ENCODE measurements at places on chromosomes 11 and 22.

DNA sequence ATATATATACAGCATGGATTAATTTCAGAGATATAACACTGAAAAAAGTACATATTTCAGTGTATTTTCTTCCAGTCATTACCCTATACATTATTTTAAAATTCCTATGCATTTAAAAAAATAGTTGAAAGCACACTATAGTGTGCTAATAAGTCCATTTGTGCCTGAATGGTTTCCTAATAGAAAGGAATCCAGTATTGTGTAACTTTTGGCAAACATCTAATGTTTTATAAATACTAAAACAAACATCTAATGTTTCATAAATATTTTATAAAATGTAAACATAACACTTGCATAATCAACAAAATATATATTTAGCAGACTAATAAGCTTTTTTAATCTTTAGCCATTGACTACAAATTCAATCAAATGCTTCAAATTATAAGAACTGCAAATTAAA lies 126.6 kb upstream of the FIBIN start:
- DNase-seq: no peak

GRCh38 chr11:19816817-19817216 lies 104.2 kb downstream of the NAV2 start:
- peak; percentile 29 for DNase-seq

DNA sequence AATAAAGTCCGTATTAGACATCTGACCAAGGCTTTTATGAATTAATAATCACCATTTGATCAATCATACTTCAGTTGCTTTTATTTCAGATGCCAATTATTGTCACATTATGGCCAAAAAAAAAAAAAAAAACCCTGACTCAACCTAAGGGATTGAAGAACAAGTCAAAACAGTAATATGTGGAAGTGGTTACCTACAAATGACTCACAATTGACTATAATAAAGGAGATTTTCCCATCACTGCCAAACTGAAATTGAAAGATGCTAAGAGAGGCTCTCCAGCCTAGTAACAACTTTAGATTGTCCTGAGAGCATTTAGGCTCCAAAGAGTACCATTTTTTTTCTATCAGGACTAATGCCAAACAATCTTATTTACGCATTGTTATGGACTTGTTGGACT lies 35.2 kb downstream of the SOX6 start:
- no peak for DNase-seq

DNA sequence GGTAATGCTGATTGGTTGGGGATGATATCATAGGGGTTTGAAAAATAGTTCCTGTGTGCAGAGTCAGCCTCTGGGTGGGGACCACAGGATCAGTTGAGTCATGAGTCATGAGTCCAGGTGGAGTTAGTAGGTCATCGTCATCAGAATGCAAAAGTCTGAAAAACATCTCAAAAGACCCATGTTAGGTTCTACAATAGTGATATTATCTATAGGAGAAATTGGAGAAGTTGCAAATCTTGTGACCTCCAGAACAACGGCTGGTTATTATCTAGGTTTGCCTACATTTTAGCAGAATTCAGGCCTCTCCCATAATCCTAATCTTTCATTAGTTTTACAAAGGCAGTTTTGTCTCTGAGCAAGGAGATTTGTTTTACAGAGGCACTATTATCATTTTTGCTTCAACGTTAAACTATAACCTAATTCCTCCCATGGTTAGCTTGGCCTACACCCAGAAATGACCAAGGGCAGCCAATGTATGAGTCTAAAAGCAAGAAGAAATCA lies 38.9 kb downstream of the MS4A2 start:
- no peak for DNase-seq

- no peak for DNase-seq
Measured at GRCh38 chr11:24900960-24901549, 404.2 kb downstream of the LUZP2 start.

GRCh38 chr11:47607380-47607779 lies 13.2 kb upstream of the C1QTNF4 start:
- DNase-seq: peak; percentile 42

DNA sequence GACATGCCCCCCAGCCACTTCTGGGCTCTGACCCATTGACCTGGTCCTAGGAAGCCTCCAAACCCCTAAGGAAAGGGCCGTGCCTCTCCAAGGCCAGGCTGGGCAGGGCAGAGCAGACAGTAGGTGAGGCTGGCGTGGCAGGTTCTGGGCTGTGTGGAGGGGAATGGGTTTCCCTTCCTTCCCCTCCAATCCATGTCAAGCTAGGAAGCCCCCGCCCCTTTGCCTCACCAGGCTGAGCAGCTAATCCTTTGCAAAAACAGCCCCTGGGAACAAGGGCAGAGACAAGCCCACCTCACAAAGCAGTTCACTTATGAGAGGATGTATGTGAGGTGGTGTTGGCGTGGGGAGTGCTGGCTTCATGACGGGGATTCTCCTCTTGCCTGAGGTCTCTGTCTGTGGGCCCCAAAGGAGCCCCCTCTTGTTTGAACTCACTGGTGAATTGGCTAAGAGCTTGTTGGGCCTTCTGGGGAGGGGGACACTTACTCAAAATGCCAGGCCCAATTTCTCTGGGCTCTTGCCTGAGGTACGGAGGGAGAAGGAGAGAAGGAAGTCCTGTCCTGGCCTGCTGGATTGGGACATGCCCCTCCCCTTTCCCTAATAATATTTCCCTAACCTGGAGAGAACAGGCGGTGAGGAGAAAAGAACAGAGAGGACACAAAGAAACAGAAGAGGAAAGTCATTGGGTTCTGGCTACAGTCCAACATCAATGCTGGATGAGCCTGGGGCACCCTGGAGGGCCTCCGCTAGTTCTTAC lies 1.6 kb upstream of the TRIM29 start:
- DNase-seq: no peak

DNA sequence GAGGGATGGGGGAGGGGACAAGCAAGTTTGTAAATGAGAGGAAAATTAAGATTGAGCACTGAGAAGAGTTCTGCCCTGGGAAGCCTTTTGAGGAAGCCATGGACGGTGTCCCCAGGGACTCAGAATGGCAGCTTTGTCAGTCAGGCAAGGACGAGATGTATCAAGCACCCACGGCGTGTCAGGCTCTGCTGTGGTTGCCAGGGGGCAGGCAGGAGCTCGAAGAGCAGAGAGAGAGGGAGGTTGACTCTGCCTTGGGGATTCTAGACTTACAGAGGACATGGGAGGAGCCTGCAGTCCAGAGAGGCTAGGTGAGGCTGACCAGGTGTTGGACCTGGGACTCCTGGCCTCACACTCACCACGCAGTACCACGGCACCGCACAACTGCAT lies 29.1 kb upstream of the SYT7 start:
- DNase-seq: peak; percentile 46

GRCh38 chr22:36131907-36132306 lies 28.6 kb downstream of the APOL3 start:
- no peak for DNase-seq

- DNase-seq: no peak
Measured at GRCh38 chr11:102208835-102209234, 98.6 kb downstream of the YAP1 start.

GRCh38 chr22:44697423-44698141 lies 4.4 kb upstream of the PRR5 start:
- no peak for DNase-seq

DNA sequence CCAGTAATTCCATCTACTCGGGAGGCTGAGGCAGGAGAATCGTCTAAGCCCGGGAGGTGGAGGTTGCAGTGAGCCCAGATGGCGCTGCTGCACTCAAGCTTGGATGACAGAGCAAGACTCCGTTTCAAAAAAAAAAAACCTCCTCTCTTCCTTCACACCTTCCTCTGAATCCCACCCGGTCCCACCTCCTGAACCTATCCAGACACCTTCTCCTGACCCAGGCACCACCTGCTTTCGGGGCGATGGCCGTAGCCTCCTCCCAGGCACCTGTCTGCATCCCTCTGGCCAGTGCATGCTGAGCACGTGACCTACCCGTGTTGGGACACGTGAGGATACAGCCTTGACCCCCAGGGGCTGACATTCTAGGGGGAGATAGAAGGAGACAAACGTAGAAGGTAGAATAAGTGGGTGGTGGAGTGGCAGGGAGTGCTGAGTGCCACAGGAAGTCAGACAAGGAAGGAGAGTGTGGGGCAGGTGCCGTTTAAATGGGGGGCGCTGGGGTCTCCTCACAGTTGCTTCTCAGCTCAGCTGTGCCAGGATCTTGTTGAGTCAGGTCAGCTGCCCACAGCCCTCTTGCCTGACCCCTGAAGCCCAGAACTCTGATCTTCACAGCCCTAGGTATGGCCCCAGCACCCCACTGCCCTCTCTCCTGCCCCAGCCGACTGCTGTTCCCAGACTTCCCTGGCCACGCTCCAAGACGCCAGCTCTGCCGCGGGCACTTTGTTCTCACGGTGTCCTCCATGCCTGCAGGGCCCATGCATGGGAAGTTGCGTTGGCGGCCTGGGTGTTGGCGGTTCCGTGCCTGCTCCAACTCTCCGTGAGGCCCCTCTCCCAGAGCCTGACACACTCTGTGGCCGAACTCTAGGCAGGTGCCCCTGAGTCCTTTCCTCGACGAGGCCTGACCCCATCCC lies 1.2 kb upstream of the MIOX start:
- DNase-seq: no peak

GRCh38 chr11:13775471-13775870 lies 107.0 kb downstream of the FAR1 start:
- no peak for DNase-seq

GRCh38 chr11:61266602-61267001 lies 25.6 kb downstream of the PGA5 start:
- no peak for DNase-seq

DNA sequence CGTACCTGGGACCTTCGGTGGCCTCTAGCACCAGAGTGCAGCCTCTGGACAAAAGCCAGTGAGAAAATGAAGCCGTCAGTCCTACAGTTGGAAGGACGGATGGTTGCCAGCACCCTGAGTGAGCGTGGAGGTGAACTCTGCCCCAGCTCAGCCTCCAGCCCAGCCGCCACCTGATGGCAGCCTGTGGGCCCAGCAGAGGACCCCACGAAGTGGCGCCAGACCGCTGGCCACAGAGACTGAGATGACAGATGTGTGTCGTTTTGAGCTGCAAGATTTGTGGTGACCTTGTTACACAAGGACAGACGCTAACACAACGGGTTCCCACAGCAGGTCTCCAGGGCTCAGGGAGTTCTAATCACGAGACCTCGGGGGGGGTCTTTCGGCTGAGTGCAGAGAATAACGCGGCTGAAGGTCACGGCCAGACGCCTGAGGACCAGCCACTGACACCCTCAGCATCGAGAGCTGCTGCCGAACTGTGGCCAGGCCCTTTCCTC lies 75.0 kb downstream of the BRD1 start:
- DNase-seq: no peak

GRCh38 chr22:47293368-47294221 lies 531.1 kb downstream of the TBC1D22A start:
- DNase-seq: no peak

DNA sequence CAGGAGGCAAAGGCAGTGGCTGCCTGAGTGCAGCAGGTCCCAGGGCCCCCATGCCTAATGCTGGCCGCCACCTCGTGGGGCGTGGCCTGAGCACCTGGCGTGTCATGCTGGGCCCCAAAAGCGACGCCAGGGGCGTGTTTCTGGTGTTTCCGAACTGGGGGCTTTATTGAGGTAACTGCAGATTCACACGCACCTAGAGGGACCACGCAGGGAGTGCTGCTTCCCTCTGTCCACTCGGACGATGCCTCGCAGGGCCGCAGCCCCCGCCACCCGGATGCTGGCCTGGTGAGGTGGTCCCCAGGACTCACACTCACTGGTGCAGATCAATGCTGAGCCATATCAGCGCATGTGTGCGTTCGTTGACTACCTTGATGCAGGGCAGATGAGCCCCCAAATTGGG lies 736.2 kb downstream of the BRD1 start:
- no peak for DNase-seq

DNA sequence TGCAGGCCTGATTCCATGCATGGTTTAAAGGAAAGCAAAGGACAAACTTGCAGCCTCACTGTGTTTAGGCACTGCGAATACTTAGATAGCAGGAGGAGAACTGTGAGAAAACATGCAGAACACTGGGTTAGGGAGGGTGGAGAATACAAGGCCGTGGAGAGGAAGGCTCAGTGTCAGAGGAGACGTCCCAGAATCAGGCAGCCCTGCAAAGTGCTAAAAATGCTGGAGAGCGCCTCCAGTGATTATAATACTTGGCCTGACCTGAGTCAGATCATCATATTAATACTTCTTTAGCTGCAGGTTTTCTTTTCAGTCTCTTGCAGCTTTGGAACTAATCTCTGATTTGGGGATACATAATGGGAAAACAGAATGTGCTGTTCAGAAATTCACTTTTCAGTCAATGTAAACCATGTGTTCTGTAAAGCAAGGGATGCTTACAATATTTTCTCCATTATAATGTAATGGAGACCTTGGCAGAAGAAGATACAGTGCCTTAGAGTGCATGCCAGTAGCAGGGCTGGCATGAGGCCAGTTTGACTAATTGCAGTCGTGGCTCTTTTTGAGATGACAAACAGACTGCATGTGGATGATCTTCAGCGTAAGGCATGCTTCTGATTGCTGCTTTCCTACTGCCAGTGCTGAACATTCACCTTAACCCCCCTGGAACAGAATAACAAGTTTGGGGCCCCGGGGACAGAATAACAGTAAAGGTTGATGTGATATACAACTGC lies 16.8 kb downstream of the EXT2 start:
- DNase-seq: no peak

- DNase-seq: no peak
Measured at GRCh38 chr11:95469258-95469657, 238.3 kb upstream of the SESN3 start.

- no peak for DNase-seq
Measured at GRCh38 chr11:70868341-70868885, 384.0 kb downstream of the SHANK2 start.

DNA sequence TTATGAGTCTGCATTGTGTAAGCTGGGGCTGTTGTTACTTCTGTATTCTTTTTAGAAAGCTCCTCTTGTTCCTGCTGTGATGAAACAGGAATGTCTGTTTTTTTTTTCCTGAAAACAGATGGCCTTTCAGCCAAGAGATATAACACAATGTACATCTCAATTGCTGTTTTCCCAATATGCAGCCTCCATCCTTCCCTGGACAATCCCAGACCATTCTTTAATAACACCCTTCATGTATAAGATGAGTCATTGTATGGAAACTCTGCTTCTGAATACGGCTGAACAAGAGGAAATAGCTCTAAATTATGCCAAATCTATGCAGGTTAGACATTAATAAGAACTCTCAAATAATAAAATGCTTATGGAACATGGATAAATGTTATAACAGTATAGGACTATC lies 60.2 kb upstream of the LRRC4C start:
- no peak for DNase-seq

- DNase-seq: no peak
Measured at GRCh38 chr11:115193914-115194801, 310.1 kb downstream of the CADM1 start.

GRCh38 chr11:117231842-117232091 lies at the start of gene PCSK7:
TSS of gene PCSK7 (minus strand) at chr11:117232073. CDS start at chr11:117229844, 2,229 bp downstream.
- no peak for DNase-seq

Measured in NCI-H524 treated with DMSO at 0.1 percent for 48 hours (cell line).